GM23338 (cell line): ENCODE measurements at places on chromosomes 5 and 9.

- no peak for DNase-seq
Observed at GRCh38 chr5:168217497-168217896, 73.9 kb upstream of the WWC1 start.

GRCh38 chr5:59893429-59894227 is at the start of gene PDE4D:
TSS of gene PDE4D (minus strand) at chr5:59893726.
- peak; percentile 91 for DNase-seq

DNA sequence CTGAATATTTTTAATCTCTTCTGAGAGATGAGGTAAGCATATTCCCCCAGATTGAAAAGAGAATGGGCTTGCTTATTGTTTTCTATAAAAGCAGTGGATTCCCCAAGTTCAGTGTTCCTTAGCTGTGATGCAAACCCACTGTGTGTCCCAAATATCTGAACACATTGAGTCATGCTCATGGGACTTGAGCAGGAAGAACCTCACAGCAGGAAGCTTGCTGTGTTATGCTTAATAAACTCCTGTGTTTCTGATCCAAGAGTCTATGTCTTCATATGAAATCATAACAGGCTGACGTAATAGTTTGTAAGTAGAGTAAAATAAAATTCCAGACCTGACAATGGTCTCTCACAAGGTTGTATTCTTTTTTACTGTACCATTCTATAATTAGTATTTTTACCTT is 24.8 kb upstream of the LOX start:
- no peak for DNase-seq

DNA sequence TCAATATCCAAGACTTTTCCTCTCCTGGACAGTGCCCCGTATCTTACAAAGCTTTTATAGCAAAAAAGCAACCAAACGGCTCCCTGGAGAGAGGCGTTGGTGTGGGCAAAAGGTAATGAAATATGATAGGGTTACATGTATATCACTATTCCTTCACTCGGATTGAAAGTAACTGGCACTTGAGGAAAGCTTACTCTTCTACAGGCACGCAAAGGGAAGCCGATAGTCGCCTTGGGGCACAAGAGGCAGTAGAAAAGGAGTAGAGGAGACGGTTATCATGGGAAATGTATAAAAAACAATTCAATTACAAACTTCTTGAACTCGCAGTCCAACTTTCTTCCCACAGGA is 1.1 kb downstream of the DIAPH1 start:
- no peak for DNase-seq

DNA sequence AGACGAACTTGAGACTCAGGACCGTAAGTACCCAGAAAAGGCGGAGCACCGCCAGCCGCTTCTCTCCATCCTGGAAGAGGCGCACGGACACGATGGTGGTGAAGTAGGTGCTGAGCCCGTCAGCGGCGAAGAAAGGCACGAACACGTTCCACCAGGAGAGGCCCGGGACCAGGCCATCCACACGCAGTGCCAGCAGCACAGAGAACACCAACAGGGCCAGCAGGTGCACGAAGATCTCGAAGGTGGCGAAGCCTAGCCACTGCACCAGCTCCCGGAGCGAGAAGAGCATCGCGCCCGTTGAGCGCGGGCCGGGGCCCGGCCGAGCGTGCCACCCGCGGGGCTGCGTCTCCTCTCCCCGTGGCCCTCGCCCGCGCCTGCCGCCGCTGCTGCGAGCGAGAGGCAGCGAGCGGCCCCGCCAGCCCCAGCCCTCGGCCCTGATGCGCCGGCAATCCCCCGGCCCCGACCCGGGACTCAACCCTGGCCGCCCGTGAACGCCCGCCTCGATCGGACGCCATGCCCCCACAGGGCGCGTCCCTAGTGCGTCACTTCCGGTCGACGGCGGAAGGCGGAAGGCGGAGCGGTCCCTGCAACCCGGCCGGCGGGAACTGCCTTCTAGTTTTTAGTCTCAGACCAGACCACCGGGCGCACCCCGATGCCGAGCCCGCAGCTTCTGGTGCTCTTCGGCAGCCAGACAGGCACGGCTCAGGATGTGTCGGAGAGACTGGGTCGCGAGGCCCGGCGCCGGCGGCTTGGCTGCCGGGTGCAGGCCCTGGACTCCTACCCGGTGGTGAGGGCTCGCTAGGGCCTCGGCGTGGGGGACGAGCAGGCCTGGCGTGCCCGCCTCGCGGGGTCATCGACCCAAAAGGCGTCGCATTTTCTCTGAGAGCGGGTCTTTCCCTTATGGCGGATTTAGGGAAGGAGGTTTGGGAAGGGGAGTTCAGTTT is at the start of the genes NDOR1 and TMEM203:
Gene NDOR1 (plus strand): TSS at position 575 of the 944 bp plus-strand sequence. CDS start 78 bp downstream, at position 653.
Gene TMEM203 (minus strand): TSS at position 523 of the 944 bp plus-strand sequence. CDS start 234 bp downstream, at position 289.
- DNase-seq = peak; percentile 97

DNA sequence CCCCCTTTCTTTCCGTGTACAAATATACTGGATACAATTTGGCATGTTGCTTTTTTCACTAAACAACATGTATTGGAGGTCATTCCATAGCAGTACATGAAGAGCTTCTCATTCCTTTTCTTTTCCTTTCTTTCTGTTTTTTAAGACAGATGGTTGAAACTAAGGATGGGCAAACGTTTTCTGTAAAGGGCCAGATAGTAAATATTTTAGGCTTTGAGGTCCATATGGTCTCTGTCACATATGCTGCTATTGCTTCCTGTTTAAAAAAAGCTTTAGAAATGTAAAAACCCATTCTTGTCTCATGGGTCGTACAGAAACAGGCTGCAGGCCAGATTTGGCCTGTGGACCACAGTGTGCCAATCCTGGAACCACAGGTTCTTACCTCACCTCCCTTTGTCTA is 160.1 kb downstream of the ACER2 start:
- DNase-seq = no peak

GRCh38 chr5:51556833-51557232 is 173.6 kb downstream of the ISL1 start:
- no peak for DNase-seq

DNA sequence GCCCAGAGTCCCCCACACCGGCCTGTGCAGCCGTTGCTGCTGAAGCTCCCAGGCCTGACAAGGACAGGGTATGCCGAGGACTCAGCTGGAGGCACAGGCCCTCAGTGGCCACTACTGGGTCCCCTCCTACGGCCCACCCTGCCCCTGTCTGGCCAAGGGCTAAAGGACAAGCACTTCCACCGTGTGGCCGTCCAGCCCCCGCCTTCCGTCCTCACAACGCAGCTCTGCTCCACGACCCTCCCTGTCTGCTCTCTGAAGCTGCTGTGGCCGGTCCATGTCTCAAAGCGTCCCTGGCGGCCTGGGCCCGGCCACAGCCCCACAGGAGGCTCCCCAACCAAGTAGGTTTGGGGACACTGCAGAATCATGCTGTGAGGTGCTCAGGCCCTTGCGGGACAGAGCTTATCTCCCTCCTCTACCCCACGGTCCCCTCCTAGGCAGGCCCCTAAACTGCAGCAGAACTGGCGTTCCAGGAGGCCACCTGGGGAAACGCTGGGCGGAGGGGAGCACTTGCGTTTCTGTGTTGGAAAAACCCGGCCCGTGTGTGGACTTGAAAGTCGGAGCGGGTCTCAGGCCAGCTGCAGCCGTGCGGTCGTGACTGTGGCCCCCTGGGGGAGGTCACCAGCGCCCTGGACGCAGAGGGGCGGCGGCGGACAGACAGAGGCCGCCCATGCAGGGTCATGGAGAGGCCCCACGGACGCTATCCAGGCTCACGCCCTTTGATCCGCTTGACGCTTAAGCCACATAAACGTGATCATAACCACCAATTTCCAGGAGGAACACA is 45.6 kb downstream of the NKD2 start:
- DNase-seq = peak; percentile 8

- peak; percentile 76 for DNase-seq
Observed at GRCh38 chr5:78537821-78538220, 110.8 kb downstream of the LHFPL2 start.

- DNase-seq = peak; percentile 28
Observed at GRCh38 chr5:93407454-93407853, 173.6 kb downstream of the NR2F1-AS1 start.

DNA sequence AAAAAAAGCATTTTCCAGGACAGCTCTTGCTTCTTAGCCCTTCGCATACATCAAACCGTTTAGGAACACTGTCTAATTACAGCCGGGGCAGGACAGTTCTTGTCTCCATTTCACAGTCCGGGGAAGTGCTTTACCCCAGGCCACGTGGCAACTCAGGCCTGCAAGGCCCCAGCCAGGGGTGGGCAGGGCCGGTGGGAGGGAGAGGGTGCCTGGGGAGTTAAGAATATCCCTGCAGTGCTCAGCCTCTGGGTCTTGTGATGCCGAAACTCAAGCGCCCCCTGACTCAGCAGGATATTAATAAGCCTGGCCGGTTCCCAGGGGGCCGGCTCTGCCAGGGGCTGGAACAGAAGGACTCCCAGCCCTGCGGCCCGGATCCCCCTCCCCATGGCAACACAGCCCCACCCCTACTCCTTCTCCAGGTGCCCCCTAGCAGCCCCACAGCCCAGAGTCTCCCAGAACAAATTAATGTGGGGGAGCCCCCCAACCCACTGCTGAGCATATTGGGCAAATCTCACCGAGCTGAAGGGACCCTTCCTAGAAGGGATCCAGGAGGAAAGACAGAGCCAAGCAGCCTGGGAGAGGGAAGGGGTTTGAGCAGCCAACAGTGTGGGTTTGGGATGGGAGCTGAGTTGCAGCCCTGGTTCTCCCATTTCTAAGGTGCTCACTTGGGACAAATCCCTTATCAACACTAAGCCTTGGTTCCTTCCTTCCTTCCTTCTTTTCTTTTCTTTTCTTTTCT is 45.3 kb downstream of the PLPP7 start:
- no peak for DNase-seq

DNA sequence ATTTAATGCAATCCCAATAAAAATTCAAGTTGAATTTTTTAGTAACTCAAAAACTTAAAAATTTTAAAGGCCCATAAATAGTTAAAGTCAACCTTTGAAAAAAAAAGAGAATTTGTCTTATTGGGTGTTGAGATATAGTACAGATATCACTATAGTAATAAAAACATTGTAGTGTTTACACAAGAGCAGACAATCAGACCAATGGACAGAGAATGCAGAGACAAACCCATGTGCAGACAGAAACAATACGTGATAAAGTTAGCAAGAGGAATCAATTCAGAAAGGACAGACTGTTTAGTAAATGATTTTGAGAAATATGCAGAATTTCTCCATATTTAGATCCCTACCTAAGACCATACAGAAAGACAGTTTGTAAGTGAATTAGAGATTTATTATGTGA is 33.9 kb downstream of the GOLGA1 start:
- no peak for DNase-seq

- DNase-seq = no peak
Observed at GRCh38 chr5:32595118-32595517, 9.8 kb downstream of the SUB1 start.

GRCh38 chr9:75912951-75913350 is 22.5 kb downstream of the PCSK5 start:
- peak; percentile 60 for DNase-seq

- peak; percentile 69 for DNase-seq
Observed at GRCh38 chr5:56814963-56815657, at the start of gene MAP3K1. TSS of gene MAP3K1 (plus strand) at chr5:56815549. CDS start at chr5:56815574, 25 bp downstream.

GRCh38 chr5:124402144-124402581 is 344.3 kb downstream of the ZNF608 start:
- DNase-seq = no peak

- no peak for DNase-seq
Observed at GRCh38 chr5:33795496-33795895, 96.3 kb downstream of the ADAMTS12 start.

DNA sequence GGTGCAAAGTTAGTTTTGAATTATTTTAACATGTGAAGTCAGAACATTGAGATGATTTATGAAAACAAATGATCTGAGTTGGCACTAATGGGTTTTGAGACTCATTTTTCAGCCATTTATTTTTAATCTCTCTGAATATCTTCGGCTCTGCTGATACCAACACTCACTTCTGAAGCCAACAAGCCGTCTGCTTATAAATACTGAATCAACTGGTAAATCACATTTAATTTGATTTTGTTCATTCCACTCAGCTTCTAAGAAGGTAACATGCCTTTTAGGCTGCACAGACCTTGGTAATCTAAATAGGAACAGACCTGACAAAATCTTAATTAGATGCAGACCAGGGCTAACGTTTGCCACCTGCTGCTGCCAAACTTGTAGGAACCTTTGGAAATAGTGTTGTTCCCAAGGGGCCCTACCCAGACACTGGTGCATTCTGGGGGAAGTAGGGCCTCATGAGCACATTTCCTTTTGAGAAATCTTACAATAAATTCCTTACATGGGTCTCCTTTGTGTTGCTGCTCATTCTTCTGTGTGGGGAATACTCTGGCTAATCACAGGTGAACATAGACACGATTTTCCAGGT is 182.2 kb downstream of the KCTD16 start:
- DNase-seq = no peak

- no peak for DNase-seq
Observed at GRCh38 chr9:15764131-15764530, 211.3 kb downstream of the CCDC171 start.

- DNase-seq = no peak
Observed at GRCh38 chr9:99272836-99273235, 50.8 kb downstream of the SEC61B start.

- DNase-seq = no peak
Observed at GRCh38 chr5:91487420-91487819, 104.3 kb upstream of the ARRDC3 start.

GRCh38 chr9:33265211-33265865 is 489 bp downstream of the CHMP5 start:
- DNase-seq = no peak

DNA sequence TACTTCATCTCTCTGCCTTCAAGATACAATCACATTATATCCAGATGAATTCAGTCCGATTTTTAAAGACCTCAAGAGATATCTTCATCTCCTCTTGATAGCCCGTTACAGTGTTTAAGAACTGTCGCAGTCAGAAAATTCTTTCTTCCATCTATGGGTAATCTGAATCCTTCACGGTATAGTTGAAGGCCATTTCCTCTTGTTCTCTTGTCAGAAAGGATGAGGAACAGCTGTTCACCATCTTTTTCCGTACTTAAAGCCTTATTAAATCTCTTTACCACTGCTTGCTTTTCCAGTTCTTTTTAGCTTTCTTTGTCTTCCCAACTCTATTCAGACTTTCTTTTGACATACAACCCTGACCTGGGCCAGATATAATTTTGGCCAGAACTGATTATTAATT is 121.8 kb downstream of the XRCC4 start:
- no peak for DNase-seq

DNA sequence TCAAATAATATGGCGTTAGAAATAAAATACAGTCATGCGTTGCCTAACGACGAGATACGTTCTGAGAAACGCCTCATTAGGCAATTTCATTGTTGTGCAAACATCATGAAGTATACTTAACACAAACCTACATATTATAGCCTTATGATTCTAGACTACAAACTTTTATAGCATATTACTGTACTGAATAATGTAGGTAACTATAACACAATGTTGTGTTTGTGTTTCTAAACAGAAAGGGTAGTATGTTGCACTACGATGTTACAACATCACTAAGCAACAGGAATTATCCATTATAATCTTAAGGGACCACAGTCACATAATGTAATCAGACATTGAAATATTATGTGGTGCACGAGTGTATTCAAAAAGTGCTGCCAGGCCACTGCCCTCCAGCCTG is 3.0 kb upstream of the SMC2 start:
- no peak for DNase-seq

- no peak for DNase-seq
Observed at GRCh38 chr5:122218778-122219177, 89.4 kb downstream of the ZNF474 start.

- DNase-seq = no peak
Observed at GRCh38 chr5:168366116-168366515, 74.7 kb downstream of the WWC1 start.
